ENCODE measurements at places on chromosomes 3 and 15.

GRCh38 chr15:57253500-57253899 is 122.8 kb upstream of the CGNL1 start:
- no peak for DNase-seq

GRCh38 chr3:149658744-149659497 is 1.1 kb upstream of the WWTR1 start:
- no peak for DNase-seq

- no peak for DNase-seq
Measured at GRCh38 chr3:25041871-25042584, 386.0 kb upstream of the RARB start.

DNA sequence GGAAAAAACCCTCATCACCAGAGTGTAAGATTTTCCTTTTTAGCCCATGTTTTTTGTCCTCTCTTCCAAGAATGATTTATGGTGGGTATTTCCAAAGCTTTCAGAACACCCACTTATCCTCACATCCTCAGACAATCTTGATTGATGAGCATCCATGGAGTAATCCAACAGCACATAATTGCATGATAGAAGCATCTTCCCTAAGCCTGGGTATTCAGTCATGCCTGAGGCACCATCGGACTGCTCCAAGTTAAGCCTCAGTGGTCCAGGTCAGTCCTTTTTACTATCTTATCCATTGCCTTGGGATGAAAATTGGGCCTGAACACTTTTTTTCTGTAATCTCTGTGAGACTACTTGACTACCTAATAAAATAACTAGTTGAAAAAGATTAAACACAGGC is 676.0 kb upstream of the SEMA6D start:
- DNase-seq: no peak

DNA sequence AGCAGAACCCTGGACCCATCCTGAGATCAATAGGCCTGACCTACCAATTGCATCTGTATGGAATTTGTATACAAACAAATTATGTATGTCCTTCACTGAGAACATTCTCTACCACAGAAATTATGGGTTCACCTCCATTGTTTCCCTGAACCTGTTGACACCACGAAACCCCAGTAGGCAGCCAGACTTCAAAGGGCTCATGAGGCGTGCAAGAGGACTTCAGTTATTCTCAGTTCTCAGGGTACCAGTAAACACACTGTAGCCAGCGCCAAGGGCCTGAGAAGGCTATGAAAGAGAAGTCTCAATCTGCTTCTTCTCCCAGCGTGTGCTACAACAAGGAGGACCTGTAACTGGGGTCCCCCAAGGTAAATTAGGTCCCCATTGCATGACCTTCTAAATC is 254.9 kb upstream of the GOLGA6L4 start:
- no peak for DNase-seq

DNA sequence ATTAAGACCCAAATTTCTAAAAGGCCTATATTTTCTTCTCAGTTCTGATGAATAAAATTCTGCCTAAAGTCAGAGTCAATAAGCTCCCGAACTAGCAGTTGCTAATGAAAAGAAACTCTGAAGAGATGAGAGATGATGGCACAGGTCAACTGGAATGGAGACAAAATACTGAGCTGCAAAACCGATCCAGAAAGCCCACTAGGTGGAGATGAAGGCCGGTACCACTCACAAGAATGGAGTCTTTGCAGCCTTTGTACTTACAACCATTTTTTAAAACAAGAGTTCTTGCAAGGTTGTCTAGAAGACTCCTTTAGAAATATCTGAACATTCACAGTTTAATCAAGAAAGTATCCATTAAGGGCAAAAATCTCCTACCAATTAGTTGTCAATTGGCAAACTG is 119.9 kb upstream of the TJP1 start:
- no peak for DNase-seq

Data from Right ventricle myocardium superior (tissue), 1 donor.